ENCODE measurements at places on chromosomes 4 and X. TPM values are rescaled to one million over a fixed set of nuclear protein-coding genes. Genes with fewer than 3 reads are reported as not detected.
A peak's percentile ranks its signal among the peaks of the same experiment; 100 is the strongest.

The CSAG1 gene
- not detected for total RNA-seq

DNA sequence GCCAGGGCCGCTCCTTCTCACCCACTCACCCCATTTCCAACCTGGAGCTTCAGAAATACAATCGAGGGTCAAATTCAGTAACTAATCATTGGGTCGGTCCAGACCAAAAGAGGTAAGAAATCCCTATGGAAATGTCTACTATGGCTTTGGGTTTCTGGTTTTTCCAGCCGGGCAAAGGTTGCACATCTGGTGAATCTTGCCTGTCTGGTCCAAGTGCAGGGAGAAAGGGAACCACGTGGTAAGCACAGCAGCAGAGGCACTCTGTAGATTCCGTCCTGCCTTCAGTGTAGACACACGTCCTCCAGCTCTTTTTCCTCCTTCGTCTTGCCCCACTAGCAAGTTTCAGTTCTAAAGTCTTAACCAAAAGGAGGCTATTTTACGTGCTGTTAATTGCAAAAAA is 218.0 kb upstream of the JADE1 start:
- H3K27me3 ChIP-seq = no peaks in the 10 kb centered on the region
- no peak overlapping the region for H3K4me3 ChIP-seq
- no peaks in the 10 kb centered on the region for H3K36me3 ChIP-seq
- H3K27ac ChIP-seq = no peak overlapping the region

DNA sequence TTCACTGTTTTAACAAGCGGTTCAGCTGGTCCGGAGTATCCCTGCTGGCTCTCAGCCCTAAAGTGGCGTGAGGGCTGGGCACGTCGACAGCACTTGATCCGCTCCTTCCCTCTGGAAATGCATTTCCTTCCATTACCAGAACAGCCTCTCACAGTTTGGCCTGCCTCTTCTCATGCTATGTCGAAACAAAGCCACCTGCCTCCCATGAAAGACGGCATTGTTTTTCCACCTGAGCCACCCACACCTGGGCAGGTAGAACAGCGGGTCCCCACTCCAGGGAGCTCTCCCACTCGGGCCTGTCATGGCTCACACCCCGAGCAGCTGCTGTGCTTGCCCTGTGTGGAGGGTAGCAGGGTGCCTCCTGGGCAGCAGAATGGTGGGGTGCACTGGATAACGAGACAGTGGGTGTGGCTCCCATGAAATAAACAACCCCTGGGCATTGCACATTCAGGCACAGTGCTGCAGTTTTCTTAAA is 86.2 kb downstream of the FHDC1 start:
- no peaks in the 10 kb centered on the region for H3K27me3 ChIP-seq
- peaks cover 2% of the 10 kb centered on the region for H3K4me1 ChIP-seq
- DNase-seq = no peak

- no peak overlapping the region for H3K4me3 ChIP-seq
- no peak for DNase-seq
- no peak overlapping the region for H3K27ac ChIP-seq
- no peaks in the 10 kb centered on the region for H3K27me3 ChIP-seq
- H3K4me1 ChIP-seq = no peaks in the 10 kb centered on the region
Measured at GRCh38 chr4:68433582-68433981, 13.7 kb upstream of the TMPRSS11E start.

- peaks cover 4% of the 10 kb centered on the region for H3K36me3 ChIP-seq
- no peaks in the 10 kb centered on the region for H3K27me3 ChIP-seq
- peak; percentile 73 for DNase-seq
- peak overlapping the region; percentile 66 for H3K4me3 ChIP-seq
Measured at GRCh38 chr4:151015459-151016347, 619 bp upstream of the LRBA start.

GRCh38 chr4:3661989-3662388 is 104.2 kb upstream of the ADRA2C start:
- no peak overlapping the region for H3K27ac ChIP-seq
- no peaks in the 10 kb centered on the region for H3K36me3 ChIP-seq
- no peak for DNase-seq
- no peak overlapping the region for H3K4me3 ChIP-seq
- H3K27me3 ChIP-seq = no peaks in the 10 kb centered on the region

- H3K36me3 ChIP-seq = no peaks in the 10 kb centered on the region
- no peaks in the 10 kb centered on the region for H3K27me3 ChIP-seq
- no peak overlapping the region for H3K27ac ChIP-seq
- no peaks in the 10 kb centered on the region for H3K4me1 ChIP-seq
- DNase-seq = no peak
- H3K4me3 ChIP-seq = no peak overlapping the region
Measured at GRCh38 chrX:3451571-3451970, 105.1 kb upstream of the MXRA5 start.

The FGD1 gene
- 33.8 TPM for total RNA-seq

- H3K4me1 ChIP-seq = peaks cover 2% of the 10 kb centered on the region
- H3K4me3 ChIP-seq = peak overlapping the region; percentile 82
- H3K27me3 ChIP-seq = no peaks in the 10 kb centered on the region
Measured at GRCh38 chrX:71253253-71254091, 468 bp downstream of the ZMYM3 start.

The TFE3 gene
- 55.2 TPM for total RNA-seq

Data from H1 (cell line).